ENCODE measurements at places on chromosomes 16 and 17.

DNA sequence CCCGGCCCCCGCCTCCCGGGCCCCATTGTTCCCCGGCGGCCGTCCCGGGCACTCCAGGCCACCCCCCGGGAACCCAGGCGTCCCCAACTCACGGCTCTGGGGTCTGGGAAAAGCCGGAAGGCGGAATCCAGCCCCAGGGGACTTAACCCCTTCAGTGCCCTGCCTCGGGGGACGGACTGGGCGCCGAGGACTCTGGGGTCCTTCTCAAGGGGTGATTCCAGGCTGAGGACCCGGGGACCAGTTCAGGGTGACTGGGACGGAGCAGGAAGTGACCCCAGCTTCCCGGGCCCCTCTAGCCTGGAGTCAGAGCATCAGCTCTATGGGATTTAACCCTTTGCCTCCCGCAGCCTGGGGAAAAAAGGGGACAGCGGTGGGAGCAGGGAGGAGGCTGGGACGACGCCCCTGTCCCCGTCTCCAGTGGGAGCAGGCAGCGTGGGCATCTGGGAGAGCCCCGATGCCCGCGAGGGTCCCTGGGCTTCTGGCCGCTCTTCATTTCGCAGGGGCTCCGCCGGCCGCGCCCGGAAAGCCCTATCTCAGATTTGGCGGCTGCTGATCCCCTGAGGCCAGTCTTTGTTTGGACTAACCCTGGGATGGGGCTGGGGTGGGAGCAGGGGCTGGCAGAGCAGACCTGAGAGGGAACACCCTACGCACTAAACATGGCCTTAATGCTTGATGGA lies at the start of gene ZNF629:
Gene ZNF629 (minus strand): TSS at position 270 of the 677 bp plus-strand sequence. CDS start 2,723 bp downstream, outside the sequence.
- no peak for DNase-seq

DNA sequence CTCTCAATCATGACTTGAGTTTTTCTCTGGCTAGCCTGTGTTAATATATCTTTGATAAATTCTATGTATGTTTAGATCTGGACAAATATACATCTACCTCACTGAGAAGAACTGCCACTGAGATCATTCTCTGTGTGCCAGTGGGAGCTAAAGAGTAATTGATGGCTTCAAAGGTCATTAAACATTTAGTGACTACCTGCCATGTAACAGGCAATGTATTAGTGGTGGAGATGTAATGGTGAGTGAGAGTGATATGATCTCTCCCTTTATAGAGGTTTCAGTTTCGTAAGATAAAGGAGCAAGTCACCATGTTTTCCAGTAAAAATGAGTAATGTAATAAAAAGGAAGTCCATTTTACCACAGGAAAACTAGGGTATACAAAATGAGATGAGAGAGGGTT lies 235.8 kb upstream of the CDH8 start:
- DNase-seq = no peak

- no peak for DNase-seq
These were observed 98.3 kb upstream of the CIBAR2 start for GRCh38 chr16:85210423-85211169.

- peak; percentile 10 for DNase-seq
These were observed 824 bp upstream of the MPP2 start for GRCh38 chr17:43907998-43908721.

- no peak for DNase-seq
These were observed at the start of gene SLFN13 for GRCh38 chr17:35448214-35448898. SLFN13 (minus strand) TSS chr17:35448766; CDS start chr17:35445680, 3,086 bp downstream.
